Stimulated activated CD4-positive, alpha-beta T cell treated with anti-CD3 and anti-CD28 coated beads, Interleukin-1b, Interleukin-23, amount 100 ng/mL, for 4 hours (primary cell): ENCODE measurements at places on chromosomes 12 and 14.

DNA sequence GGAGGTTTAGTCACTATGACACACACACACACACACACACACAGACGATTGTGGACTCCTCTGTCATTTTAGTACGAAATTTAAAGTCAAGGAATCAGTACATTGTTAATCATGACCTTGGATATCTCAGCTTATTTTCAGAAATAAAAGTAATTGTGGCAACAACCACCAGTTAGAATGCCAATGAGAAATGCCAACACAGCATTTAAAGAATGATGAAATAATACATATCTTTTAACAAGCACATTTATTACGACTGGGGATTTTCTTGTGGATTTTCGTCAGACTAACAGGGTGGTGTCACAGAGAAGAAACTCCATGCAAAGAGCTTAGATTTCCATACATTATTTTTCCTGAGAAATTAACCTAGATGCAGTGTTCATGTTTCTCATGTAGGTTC, 1289.4 kb downstream of the AACS start:
- DNase-seq: no peak

DNA sequence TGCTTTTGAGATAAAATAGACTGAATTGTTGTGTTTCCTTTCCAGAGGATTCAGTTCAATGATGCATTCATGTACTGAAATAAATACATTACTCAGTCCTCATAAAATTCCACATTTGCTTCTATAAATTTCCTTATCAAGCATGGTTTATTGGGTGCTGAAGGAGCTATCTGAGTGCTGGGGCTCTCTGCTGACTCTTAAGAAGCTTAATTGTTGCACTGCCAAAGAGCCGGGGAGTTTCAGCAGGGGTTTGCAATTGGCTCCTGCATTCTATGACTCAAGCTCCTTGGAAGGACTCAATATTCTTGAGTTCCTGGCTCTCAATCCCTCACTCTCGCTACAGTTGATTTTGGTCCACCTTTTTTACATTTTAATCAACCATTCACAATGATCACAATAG, 69.8 kb upstream of the PYGL start:
- DNase-seq: no peak

- DNase-seq: no peak
Measured at GRCh38 chr14:47390831-47391504, 284.4 kb downstream of the MDGA2 start.

DNA sequence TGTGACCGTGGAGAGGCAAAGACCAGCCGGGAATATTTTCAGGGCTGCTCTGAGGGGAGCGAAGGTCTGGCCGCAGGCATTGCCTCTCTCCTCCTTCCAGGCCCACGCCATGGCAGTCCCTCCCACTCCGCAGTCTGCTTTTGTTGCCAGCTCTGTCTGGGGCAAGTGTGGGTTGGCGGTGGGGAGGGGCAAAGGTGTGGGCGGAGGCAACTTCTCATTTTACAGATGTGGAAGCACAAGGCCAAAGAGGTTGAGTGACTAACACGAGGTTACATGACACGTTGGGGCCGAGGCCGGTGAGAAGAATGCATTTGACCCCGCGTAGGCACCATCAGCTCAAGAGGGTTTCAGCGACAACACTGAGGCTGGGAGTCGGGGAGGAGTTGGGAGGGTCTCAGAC, 6.1 kb upstream of the FAIM2 start:
- DNase-seq: peak; percentile 14

DNA sequence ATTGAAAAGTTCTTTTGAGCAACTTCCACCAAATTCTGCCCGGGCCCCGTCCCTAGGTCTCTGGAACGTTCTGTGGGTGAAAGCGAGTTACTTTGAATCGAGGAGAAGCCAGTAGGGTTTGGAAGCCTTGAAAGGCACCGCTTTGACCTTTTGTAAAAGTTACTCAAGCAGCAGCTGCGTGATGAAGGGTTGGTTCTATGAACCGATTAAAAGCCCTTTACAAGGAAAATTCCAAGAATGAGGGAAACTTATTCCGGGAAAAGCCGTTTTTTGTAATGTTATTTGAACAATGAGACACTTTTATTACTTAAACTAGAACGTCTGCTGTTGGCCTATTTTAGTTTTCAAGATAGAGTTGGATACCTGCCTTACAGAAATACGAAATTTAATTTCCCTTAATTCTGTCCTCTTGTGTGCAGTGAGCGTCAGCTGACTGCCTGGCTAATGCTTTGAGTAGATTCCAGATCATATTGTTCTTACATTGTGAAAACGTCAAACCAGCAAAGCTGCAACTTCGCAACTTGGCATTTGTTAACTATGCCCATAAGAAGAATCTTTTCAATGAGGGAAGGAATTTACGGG, 906 bp downstream of the LARP4 start:
- peak; percentile 9 for DNase-seq

GRCh38 chr14:22007784-22008412, 334.3 kb upstream of the OR4E1 start:
- no peak for DNase-seq

GRCh38 chr12:1273051-1273450, 282.0 kb downstream of the ERC1 start:
- DNase-seq: no peak

- DNase-seq: no peak
Measured at GRCh38 chr12:75658901-75659823, 147.8 kb upstream of the KRR1 start.

DNA sequence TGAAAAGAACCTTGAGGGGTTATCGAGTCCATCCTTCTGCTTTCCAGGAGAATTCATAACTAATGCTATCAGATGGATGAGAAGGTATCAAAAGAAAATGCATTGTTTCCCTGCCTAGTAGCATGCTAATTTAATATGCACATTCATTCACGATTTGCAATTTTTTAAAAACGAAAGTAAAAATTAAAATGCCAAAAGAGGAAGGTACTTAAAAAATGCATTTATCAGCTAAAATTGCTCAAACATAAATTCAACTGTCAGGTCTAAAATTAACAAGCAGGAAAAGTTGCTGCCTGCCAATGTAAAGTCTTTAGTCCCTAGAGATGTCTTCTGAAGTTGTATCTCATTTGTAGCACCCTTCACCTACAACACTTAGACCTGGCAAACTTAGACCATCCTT, 7.9 kb downstream of the ATF7 start:
- no peak for DNase-seq

DNA sequence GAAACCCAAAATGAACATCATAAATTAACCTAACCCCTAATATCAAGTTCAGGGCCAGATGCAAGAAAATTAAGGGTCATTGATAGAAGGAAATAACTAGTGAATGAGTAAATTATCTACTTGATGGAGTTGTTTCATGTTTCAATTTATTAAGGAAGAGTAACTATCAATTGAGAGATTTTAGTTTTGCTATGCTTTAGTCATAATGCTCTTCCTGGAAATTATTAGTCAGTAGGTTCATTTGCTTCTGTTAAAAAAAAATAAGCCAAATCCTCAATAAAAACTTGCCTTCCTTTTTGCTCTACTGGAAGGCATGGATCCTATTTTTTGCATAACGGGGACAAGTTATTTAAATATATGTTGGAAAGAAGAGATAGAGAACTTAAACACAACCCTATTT, 59.0 kb upstream of the HIF1A start:
- DNase-seq: no peak
